Spleen (tissue), 13 donors: ENCODE measurements at places on chromosomes 4 and X.

GRCh38 chrX:18828832-18829404, 121.5 kb downstream of the PPEF1 start:
- no peak for DNase-seq
- H3K27me3 ChIP-seq = no peaks in the 10 kb centered on the region
- no peaks in the 10 kb centered on the region for H3K36me3 ChIP-seq
- no peak overlapping the region for H3K27ac ChIP-seq
- H3K4me3 ChIP-seq = no peak overlapping the region

- H3K27me3 ChIP-seq = no peaks in the 10 kb centered on the region
- peaks cover 16% of the 10 kb centered on the region for H3K36me3 ChIP-seq
- no peak overlapping the region for H3K27ac ChIP-seq
- no peaks in the 10 kb centered on the region for H3K4me1 ChIP-seq
These were observed 287.6 kb upstream of the TAPT1 start for GRCh38 chr4:16513876-16514275.

- no peak overlapping the region for H3K27ac ChIP-seq
- no peaks in the 10 kb centered on the region for H3K27me3 ChIP-seq
- no peaks in the 10 kb centered on the region for H3K36me3 ChIP-seq
- no peaks in the 10 kb centered on the region for H3K4me1 ChIP-seq
- DNase-seq = no peak
- H3K4me3 ChIP-seq = no peak overlapping the region
These were observed 192.0 kb upstream of the ETNPPL start for GRCh38 chr4:108954880-108955279.

DNA sequence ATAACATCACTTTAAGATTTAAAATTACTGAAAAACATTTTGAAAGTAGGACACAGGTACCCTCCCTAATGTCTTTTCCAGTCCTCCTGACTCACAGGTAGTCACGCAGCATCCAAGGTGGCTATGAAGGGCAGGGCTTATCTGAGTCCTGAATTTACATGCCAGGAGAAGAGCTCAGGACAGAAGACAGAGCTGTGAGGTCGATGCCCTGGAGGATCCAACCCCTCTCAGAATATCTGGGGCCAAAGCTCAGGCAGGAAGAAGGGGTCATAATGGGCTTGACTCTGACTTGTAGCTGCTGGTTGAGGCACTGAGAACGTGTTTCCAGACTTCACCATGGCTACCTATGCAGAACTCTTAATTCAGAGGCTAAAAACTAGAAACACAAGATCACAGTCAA, 177.5 kb downstream of the AASDH start:
- no peaks in the 10 kb centered on the region for H3K36me3 ChIP-seq
- H3K27ac ChIP-seq = no peak overlapping the region
- no peaks in the 10 kb centered on the region for H3K27me3 ChIP-seq
- no peak for DNase-seq

DNA sequence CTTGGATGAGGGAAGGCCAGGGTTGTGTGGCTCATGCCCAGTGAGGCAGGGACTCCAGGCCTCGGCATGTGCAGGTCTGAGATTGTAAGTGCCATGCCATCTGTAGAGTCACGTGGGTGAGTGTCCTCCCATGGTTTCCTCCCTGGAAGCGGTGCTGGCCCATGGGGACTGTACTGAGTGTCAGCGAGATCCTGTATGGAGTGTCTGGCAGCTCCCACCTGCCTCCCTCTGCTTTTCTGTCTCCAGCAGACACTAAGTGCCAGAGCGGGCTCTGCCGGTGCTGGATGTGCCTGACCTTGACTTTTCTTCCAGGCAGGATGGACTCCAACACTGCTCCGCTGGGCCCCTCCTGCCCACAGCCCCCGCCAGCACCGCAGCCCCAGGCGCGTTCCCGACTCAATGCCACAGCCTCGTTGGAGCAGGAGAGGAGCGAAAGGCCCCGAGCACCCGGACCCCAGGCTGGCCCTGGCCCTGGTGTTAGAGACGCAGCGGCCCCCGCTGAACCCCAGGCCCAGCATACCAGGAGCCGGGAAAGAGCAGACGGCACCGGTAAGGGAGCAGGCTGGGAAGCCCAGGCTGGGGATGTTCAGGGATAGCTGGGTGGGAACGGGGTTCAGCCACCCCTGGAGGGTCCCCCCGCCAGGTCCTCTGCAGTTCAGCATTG, 7.6 kb downstream of the WFS1 start:
- no peak for DNase-seq
- H3K4me1 ChIP-seq = peaks cover 96% of the 10 kb centered on the region
- no peak overlapping the region for H3K4me3 ChIP-seq
- H3K36me3 ChIP-seq = no peaks in the 10 kb centered on the region

DNA sequence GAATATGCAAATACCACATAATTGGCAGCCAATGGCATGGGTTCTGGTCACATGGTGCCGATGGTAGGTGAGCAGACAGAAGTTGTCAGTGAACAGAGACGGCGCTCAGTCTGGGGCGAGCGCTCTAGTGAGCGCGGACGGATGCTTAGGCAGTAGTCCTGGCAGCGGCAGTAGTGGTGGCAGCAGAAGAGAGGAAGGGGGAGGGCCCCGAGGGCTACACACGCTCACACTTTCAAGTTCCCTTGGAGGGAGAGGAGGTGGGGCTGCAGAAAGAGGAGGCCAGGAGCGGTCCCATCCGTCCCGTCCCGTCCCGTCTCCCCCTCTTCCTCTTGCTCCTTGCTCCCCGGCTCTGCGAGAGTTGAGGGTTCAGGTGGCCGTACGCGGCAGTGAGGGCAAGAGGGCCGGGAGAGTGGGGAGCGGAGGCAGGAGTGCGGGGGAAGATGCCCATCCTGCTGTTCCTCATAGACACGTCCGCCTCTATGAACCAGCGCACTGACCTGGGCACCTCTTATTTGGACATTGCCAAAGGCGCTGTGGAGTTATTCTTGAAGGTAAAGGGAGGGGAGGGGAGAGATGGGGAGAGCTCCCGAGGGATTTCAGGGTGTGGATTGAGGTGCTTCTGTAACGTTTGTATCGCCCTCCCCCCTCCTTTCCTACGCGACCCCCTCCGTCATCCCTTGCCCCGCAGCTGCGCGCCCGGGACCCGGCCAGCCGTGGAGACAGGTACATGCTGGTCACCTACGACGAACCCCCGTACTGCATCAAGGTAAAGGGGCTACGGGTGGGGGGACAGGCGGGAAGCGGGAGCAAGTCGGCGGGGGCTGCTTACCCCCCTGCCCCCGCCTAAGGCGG, at the start of gene INTS6L:
Gene INTS6L (plus strand): TSS at position 108 of the 852 bp plus-strand sequence. CDS start 333 bp downstream, at position 441.
- H3K36me3 ChIP-seq = no peaks in the 10 kb centered on the region
- H3K27me3 ChIP-seq = no peaks in the 10 kb centered on the region
- peaks cover 2% of the 10 kb centered on the region for H3K4me1 ChIP-seq
- peak; percentile 95 for DNase-seq

GRCh38 chr4:185096032-185096653, 46.9 kb upstream of the SLC25A4 start:
- H3K4me1 ChIP-seq = no peaks in the 10 kb centered on the region
- no peak overlapping the region for H3K27ac ChIP-seq
- no peak for DNase-seq
- no peaks in the 10 kb centered on the region for H3K36me3 ChIP-seq

GRCh38 chrX:88170553-88170952, 576.5 kb upstream of the CPXCR1 start:
- DNase-seq = no peak
- H3K36me3 ChIP-seq = no peaks in the 10 kb centered on the region
- no peaks in the 10 kb centered on the region for H3K27me3 ChIP-seq
- H3K27ac ChIP-seq = no peak overlapping the region
- H3K4me1 ChIP-seq = no peaks in the 10 kb centered on the region

DNA sequence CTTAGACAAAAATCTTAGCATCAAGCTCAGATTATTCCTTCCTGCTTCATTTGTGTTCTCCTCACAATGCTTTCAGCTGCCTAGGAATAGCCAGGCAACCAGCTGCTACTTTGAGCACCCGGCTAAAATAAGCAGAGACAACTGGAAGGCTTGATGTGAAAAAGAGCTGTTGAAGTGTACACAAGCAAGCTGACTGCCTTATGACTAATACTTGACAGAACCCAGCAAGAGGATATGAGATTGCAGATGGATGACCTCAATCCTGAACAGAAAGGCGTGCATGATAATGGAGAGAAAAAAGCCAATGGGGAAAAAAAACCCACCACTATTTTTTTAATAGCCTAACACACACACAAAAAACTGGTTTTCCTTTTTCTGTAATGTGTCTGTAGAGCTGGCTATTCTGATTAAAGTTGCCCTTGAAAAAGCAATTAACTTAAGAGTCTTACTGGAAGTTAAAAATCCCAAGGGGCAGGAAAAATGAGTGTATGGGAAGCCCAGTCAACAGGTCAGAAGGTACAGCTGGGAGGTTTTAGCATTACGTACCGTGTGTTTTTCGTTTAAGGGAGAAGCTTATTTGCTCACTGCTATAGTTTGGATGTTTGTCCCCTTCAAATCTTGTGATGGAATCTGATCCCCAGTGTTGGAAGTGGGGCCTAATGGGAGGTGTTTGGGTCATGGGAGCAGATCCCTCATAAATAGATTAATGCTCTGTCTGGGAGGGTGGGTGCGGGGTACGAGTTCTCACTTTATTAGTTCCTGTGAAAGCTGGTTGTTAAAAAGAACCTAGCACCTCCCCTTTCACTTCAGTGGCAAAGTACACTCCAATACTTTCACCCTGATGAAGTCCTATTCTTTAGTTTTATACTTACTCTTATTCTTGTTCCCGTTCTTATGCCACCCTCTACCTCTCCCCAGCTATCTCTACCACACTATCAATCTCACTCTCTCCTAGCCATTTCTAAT, 37.1 kb upstream of the HERC6 start:
- H3K27ac ChIP-seq = peak overlapping the region; percentile 41
- H3K27me3 ChIP-seq = no peaks in the 10 kb centered on the region
- no peaks in the 10 kb centered on the region for H3K36me3 ChIP-seq
- H3K4me1 ChIP-seq = peaks cover 5% of the 10 kb centered on the region
- no peak for DNase-seq

GRCh38 chrX:96763608-96764007, 79.0 kb downstream of the DIAPH2 start:
- no peak for DNase-seq
- no peak overlapping the region for H3K27ac ChIP-seq
- no peak overlapping the region for H3K4me3 ChIP-seq
- H3K27me3 ChIP-seq = no peaks in the 10 kb centered on the region
- no peaks in the 10 kb centered on the region for H3K4me1 ChIP-seq
- H3K36me3 ChIP-seq = no peaks in the 10 kb centered on the region

GRCh38 chrX:47562615-47563243, 1.7 kb downstream of the ARAF start:
- H3K4me3 ChIP-seq = no peak overlapping the region
- H3K27me3 ChIP-seq = no peaks in the 10 kb centered on the region
- peak; percentile 75 for DNase-seq
- peak overlapping the region; percentile 51 for H3K27ac ChIP-seq
- H3K4me1 ChIP-seq = peaks cover 43% of the 10 kb centered on the region

DNA sequence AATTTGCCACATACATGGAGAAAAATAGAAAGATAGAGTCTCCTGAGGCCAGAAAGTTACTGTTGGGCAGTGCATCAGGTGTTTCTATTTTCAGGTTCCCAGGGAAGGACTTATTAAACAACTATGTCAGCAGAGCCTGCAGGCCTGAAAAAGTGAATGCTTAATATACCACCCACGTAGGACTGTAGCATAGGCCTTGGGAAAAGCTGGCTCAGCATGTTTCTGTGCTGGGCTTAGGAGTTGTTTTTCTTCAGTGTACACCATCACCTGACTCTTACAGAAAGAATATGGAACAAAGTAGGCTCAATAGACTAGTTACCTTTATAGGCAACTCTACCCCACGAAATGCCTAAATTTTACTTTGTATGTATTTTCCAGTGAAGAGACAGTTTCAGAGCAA, 1385.9 kb downstream of the FAM133A start:
- no peak for DNase-seq
- no peak overlapping the region for H3K4me3 ChIP-seq
